ENCODE measurements at places on chromosomes 7 and 10. TPM values are rescaled to one million over a fixed set of nuclear protein-coding genes. Genes with fewer than 3 reads are reported as not detected.

DNA sequence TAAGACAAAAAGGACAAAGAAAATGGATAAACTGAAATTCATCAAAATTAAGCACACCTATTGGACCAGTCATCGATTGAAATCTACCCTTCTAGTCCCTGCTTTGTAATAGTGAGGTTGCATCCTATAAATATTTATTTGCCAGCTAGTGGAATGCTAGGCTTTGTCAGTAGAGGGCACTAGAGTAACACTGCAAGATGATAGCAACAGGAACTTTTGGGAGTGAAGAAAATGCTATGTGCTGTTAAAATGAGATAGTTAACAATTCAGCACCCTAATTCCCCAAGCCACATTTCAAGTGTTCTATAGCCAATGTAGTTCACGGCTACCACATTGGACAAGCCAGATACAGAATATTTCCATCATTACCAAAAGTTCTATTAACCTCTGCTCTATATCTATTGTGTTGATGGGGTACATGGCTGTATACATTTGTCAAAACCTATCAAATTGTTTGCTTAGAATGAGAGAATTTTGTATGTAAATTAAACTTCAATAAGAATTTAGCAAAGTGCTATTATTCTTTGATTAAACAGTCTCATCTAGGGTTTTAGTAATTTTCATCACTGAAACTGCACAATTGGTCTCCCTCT, 69.8 kb downstream of the LSMEM1 start:
- peak; percentile 54 for DNase-seq

- DNase-seq: no peak
These were observed 158.8 kb downstream of the SH3PXD2A start for GRCh38 chr10:103696411-103697145.

DNA sequence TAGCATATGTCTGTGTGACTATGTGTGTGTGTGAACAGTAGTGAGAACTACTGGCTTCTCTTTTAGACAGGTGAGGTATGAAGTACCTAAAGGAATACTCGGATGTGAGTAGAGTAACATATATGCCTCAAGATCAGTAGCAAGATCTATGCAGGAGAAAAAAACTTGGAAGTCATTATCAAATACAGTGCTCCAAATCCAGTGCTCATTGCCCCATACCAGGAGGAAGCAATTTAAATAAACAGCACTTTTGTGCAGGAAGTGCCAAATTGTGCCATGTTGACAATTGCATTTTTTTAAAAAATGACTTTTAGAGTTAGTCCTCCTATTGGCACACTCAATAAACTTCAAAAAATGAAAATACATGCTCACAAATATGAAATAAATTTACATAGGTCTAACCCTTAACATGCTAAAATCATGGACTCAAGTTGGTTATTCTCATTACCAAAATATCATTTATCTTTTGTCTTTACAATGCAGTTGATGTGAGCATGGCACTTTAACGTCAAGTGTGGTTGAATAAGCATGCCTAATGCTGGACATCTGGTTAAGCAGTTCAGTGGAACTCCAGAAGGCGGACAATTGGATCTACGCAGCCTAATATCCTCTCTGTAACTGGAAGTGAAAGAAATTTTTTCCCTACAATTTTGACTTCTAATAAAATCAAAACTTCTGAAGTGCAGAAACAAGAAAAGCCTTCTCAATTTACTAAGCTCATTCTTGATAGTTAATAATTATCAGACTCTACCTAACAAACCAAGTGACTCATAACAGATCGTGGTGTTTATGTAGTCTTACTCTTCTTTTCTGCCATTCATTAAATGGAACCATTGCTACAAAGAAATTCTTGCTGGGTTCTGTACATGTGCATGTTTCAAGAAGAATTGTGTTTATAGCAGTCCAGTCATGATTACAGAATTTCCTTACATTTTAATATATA, 195.2 kb downstream of the MDFIC start:
- DNase-seq: no peak

GRCh38 chr7:114988755-114989375, 67.0 kb downstream of the MDFIC start:
- DNase-seq: no peak

GRCh38 chr7:74454925-74455288, 1.2 kb downstream of the GTF2IRD1 start:
- DNase-seq: no peak

DNA sequence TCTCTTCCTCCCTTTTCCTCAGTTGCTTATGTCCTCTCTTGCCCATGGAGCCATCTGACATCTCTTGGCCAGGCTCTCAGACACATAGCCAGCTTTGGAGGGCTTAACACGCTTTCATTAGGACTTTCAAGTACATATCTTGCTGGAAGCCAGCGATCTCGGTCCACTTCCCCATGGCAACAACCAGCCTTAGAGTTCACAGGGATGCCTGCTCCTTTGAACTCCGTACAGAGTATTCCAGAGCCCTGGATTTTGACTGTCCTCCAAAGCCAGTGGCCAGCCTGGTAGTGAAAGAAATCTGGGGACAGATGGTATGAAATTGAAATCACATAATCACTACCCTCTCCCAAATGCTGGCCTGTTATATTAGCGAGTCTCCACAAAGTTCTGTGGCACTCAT, 370.5 kb upstream of the NPVF start:
- no peak for DNase-seq

DNA sequence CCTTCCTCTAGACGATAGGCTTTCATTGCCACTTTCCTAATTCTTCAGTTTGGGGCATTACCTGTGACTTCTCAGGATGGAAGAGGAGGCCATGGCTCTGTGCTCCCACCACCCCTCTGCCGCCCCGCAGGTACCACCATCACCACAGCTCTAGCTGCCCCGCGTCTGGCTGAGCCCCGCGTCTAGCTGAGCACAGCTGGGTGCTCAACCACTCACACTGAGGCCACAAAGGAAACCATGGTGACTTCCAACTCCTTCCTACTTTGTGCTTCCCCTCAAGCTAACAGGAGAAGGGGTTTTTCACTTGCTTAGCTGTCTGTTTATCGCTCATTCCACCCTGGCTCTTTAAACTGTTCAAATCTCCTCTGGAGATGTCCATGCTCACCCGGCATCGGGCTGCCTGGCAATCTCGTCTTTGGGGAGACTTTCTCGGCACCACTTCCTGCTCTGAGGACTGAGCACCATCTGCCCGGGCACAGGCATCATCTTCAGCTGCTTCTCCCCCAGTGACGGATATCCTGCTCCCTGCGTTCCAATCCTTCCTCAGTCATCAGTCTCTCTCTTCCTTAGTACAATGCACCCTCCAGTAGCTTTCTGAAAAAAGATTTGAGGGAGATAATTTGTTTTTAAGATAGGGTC, 59.4 kb downstream of the MAD1L1 start:
- DNase-seq: no peak

The GBX1 gene
- polyA plus RNA-seq: 2.7 TPM

The SEMA3E gene
- 3.7 TPM for polyA plus RNA-seq

The BTBD16 gene
- polyA plus RNA-seq: 0.39 TPM

The TRIM50 gene
- polyA plus RNA-seq: 0.57 TPM

The CHAT gene
- polyA plus RNA-seq: not detected

Data from hindlimb muscle (tissue), 1 donor.